ENCODE measurements at places on chromosomes 7 and 10. TPM values are rescaled to one million over a fixed set of nuclear protein-coding genes. Genes with fewer than 3 reads are reported as not detected.

GRCh38 chr10:127738512-127739424 is 1.8 kb downstream of the FOXI2 start:
- no peak for DNase-seq

GRCh38 chr7:1623810-1624209 is 46.3 kb upstream of the ELFN1 start:
- no peak for DNase-seq

GRCh38 chr7:42127232-42127622 is 109.8 kb downstream of the GLI3 start:
- no peak for DNase-seq

DNA sequence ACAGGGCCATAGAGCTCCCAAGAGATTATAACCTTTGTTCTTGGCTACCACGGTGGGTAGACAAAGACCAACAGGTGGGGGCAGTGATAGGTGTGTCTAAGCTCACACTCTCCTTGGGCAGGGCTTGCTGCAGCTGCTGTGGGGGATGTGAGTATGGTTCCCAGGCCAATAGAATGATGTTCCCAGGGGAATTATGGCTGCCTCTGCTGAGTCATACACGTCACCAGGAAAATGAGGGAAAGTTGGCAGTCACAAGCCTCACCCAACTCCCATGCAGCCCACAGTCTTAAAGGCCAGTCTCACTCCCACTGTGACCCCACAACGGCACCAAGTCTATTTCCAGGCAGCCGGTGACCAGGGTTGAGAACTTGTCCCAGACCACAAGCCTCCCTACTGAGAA is 453.4 kb upstream of the PODXL start:
- DNase-seq: no peak

The CDNF gene
- total RNA-seq: 1.5 TPM

The UCMA gene
- not detected for total RNA-seq

The NPSR1 gene
- total RNA-seq: not detected

DNA sequence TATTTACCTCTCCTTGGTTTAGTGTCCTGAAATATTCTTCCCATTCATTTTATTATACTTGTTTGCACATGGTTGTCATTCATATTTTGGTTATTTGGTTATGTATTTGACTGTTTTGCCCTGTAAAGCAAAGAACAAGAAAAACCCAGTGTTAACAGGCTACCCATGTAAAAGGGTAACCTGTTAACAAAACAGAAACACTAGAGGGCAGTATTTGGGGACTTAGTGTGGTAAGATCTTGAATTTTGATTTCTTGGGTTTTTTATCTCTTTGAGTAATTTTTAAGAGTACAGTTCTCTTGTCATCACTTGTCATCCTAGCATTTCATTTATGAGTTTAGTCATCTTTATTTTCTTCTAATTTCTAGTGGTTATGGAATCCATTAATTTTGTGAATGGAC is 51.3 kb downstream of the POLL start:
- no peak for DNase-seq

GRCh38 chr10:105023211-105024111 is 382.4 kb downstream of the SORCS3 start:
- DNase-seq: no peak

The ASB10 gene
- not detected for total RNA-seq

- no peak for DNase-seq
Observed at GRCh38 chr10:129958629-129959543, 5.2 kb downstream of the EBF3 start.

DNA sequence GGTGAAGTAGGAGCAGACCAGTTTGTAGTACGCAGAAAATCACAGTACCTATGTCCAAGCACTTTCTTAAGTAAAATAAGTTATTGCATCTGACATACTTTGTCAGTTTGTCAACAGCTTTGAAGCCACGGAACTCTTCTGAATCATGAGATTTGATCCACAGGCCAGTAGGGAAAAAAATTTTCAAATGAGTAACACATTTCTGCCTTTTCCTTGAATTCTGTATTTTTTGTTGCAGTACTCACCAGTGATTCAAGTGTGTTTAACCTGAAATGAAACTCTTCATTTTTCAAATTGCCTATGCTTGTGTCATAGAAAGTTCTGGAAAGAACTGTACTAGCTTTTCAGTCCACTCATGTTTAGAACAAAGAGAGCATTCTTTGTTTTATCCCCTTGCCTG is 337.7 kb downstream of the GATA3 start:
- no peak for DNase-seq

- no peak for DNase-seq
Observed at GRCh38 chr10:28823501-28824075, 146.3 kb downstream of the BAMBI start.

DNA sequence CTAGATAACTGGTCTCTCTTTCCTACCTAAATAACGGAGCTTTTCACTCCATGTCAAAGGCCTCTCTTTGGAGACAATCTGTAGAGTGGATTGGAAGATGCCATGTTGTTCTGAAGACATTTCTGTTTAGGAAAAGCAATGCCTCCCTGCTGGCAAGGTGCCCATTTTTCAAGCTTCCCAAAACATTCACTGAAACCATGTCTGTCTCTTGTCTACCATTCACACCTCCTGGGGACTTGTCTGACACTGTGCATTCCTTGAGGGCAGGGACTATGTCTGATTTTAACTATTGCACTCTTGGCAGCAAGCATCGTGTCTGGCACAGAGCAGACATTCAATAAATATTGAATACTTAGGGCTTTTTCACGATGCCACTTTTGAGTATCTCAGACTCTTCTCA is 528.9 kb upstream of the NRP1 start:
- no peak for DNase-seq

DNA sequence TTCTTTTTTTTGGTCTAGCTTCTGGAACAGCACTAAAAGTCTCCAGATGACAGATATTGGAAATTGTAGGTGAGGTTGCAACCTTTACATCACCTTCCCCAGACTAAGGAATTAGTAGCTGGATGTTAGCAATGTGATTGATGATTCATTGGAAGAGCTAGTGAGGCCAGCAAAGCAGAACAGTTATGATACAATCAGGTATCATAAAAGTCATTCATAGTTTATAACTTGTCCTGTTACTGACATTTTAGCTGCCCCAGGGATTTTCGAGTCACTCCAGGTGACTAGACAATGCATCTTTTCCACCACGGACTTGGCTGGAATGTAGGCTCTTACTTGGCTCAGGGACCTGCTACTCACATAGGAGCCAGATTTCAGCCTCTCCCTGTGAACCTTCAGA is 15.9 kb upstream of the TCF7L2 start:
- no peak for DNase-seq

DNA sequence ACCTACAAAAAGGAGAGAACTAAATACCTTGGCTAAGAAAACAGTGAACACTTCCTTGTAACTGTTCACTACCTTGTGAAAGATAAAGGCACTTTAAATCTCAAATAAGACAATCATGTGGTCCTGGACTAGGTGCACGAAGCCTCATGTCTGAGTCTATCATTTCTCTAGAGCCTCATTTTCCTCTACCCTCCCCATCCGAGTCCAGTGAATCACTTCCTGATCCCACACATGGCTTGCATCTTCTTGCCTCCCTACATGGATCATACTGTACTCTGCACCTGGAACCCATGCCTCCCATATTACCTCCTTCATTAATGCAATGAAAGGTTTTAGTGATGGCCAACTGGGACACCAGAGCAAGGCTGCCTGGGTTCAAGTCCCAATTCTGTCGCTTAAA is 34.5 kb downstream of the SNX10 start:
- DNase-seq: no peak

The UNC5B gene
- total RNA-seq: 0.07 TPM

GRCh38 chr10:73627300-73627699 is 14.0 kb downstream of the MYOZ1 start:
- no peak for DNase-seq

The PLEKHS1 gene
- total RNA-seq: not detected

- no peak for DNase-seq
Observed at GRCh38 chr7:100490483-100491191, 6.9 kb downstream of the NYAP1 start.

The AKR1C8 gene
- not detected for total RNA-seq

The VWA2 gene
- total RNA-seq: not detected

GRCh38 chr10:78371136-78371535 is 337.5 kb downstream of the RPS24 start:
- no peak for DNase-seq

- DNase-seq: no peak
Observed at GRCh38 chr7:83782628-83783027, 133.7 kb upstream of the SEMA3E start.

- DNase-seq: no peak
Observed at GRCh38 chr10:7102084-7102483, 308.8 kb downstream of the SFMBT2 start.

- no peak for DNase-seq
Observed at GRCh38 chr10:117775526-117775925, 233.0 kb downstream of the EMX2 start.

- no peak for DNase-seq
Observed at GRCh38 chr7:43589728-43590127, 6.8 kb downstream of the STK17A start.

- DNase-seq: no peak
Observed at GRCh38 chr10:71575451-71575850, 144.1 kb downstream of the C10orf105 start.

GRCh38 chr10:71622616-71623015 is 97.0 kb downstream of the C10orf105 start:
- no peak for DNase-seq

- DNase-seq: peak; percentile 16
Observed at GRCh38 chr7:3146571-3147226, 103.0 kb upstream of the CARD11 start.

DNA sequence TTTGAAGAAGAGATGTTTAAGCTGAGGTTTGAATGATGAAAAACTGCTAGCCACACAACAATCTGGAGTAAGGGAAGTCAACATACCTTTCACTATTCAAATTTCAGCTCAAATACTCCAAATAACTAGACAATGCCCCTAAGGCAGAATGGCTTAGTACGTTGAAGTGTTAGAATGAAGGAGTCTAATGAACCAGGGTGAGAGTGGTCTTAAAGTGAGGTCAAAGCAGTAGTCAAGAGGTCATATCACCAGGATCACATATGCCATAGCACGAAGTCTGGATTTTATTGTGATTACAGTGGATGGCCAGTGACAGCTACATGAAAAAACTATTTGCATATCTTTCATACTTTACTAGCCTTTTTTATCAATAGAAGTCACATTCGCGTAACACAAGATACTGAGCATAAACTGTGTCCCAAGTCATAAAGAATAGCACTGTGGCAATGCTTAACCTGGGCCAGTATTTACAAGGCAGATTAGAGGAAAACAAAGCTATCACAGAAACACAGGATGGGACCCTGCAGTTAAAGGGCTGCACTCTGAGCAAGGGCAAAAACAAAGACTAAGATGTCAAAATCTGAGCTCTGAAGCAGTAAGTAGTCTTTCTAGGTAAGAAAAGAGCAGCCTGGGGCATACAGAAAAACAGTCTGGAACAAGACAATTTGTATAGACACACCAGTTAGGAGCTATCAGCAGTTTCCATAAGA is 61.5 kb downstream of the HYCC1 start:
- DNase-seq: no peak

DNA sequence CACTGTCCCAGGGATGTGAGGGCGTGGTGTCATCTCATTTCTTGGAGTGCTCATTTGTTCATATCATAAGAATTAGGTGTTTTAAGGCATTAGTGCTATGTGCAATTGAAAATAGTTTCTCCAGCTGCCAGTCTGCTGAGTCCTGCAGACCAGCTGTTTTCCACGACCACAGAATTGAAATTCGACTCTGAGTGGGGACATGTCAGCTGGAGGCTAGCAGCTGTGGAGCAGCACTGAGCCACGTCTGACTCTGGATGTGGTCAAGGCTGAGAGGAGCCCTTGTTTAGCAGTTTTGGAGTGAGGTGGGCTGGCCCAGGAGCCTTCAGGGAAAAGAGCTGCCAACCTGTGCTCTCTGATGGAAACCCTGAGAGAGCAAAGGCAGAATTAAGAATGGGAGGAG is 156.3 kb upstream of the GRB10 start:
- no peak for DNase-seq

- DNase-seq: peak; percentile 67
Observed at GRCh38 chr10:113326160-113327111, 226.4 kb upstream of the HABP2 start.

DNA sequence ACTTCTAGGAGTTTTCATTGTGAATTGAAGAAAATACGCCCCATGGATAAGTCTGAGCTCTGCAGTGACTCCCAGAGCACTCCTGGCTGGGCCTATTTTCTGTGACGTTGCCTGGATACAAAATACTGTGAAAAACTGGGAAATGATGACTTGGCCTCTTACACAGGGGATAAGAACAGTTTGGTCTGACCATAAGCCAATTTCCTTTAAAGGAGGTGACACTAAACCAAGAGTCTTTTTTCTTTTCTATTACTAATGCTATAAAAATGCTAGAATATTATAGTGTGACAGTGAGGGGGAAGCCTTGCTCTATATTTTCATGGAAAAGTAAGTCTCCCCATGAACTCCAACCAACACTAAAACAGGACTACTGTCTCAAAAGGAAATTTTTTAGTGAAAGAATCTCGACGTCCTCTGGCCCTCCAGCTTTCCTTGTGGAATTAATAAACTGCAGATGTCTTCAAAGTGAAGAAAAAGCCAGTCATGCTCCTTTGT is 45.5 kb downstream of the MYOF start:
- no peak for DNase-seq

DNA sequence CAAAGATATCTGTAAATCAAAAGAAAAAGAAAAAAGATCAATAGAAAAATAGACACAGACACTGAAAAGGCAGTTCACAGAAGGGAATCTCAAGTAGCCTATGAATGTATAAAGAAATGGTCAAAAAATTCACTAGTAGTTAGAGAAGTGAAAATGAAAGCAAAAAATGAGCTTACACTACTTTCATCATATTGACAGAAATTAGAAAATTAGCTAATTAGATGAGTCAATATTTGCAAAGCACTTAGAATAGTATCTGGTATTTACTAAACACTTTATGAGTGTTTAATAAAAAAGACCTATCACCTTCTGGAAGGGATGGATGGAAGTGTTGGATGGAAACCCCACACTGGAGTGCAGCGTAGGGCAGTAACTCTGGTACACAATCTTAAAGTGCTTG is 1.7 kb upstream of the CFAP58 start:
- DNase-seq: no peak

DNA sequence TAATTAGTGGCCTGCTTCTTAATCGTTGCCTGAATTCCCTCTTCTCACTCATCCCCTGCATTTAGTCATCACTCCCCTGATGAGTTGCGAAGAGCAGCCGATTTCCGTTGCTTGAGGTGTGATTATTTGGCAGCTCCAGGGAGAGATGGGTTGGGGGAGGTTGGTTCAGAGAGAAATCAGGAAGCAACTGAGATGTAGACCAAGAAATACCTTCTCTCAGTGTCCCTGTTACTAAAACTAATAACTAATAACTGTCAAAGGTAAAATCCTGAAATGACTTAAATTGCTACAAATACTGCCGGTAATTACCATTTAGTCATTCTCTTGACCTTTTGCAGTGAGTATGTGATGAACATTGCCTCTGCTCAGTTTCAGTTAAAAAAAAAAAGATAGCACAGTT is 76.9 kb downstream of the ELMO1 start:
- DNase-seq: no peak

- no peak for DNase-seq
Observed at GRCh38 chr7:70942791-70943190, 189.2 kb upstream of the GALNT17 start.

The LRRC17 gene
- total RNA-seq: not detected

Measured in activated CD8-positive, alpha-beta T cell treated with anti-CD3 and anti-CD28 coated beads for 36 hours (primary cell).